ENCODE measurements at places on chromosomes 1 and 21. TPM values are rescaled to one million over a fixed set of nuclear protein-coding genes. Genes with fewer than 3 reads are reported as not detected.

- DNase-seq = no peak
These were observed 45.7 kb upstream of the POU3F1 start for GRCh38 chr1:38092256-38092655.

DNA sequence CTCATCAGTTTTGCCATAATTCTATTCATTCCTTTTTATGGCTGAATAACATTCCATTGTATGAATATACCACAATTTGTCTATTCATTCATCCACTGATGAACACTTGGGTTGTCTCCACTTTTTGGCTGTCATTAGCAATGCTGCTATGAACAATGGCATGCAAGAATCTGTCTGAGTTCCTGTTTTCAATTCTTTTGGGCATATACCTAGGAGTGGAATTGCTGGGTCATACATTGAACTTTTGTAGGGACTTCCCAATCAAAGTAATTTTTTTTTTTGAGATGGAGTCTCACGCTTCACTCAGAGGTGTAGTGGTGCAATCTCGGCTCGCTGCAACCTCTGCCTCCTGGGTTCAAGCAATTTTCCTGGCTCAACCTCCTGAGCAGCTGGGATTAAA is 34.9 kb downstream of the AADACL4 start:
- DNase-seq = no peak

DNA sequence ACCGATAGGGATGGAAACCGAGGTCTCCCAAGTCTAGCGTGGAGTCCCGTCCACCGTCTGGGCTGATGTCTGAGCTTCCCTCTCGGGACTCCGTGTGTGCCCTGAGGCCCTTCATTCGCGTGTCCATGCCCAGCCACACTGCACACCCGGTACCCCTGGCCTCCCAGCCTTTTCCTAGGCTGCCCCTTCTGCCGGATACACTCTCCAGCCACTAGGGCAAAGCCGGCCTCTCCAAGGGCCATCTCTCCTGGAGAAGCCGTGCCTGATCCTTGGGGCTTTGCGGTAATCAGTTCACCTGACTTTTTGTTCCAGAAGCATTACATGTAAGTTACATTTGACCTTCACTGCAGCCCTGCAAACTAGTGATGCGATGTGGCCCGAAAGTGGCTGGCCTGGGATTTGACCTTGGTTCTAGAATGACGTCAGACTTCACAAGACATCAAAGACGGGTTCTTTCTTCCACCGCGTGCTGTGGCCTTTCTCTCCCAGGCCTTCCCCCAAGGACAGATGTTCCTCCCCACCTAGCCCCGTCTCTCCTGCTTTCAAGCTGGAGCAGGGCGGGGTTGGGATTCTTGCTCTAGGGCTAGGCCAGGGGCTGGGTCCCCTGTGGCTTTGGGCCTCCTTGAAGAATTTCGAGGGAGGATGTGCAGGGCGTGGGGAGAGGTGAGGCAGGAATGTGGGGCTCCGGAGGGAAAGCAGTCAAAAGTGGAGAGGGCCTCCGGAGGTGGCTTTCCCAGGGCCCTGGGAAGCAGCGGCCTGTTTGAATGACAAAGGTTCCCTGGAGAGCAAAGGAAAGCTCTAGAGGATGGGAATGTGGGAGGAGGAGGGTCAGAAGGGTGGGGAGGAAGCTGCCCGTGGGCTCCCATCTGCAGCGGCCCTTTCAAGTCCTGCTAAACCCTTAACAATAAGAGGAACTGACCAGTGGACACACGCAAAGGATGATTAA is 49.7 kb upstream of the SLC2A1 start:
- peak; percentile 30 for DNase-seq

GRCh38 chr1:223225481-223225880 is 82.4 kb upstream of the TLR5 start:
- DNase-seq = no peak

GRCh38 chr1:1000357-1001056 is 610 bp upstream of the HES4 start:
- peak; percentile 84 for DNase-seq

- no peak for DNase-seq
These were observed 313.8 kb downstream of the MATN1 start for GRCh38 chr1:30409476-30410152.

DNA sequence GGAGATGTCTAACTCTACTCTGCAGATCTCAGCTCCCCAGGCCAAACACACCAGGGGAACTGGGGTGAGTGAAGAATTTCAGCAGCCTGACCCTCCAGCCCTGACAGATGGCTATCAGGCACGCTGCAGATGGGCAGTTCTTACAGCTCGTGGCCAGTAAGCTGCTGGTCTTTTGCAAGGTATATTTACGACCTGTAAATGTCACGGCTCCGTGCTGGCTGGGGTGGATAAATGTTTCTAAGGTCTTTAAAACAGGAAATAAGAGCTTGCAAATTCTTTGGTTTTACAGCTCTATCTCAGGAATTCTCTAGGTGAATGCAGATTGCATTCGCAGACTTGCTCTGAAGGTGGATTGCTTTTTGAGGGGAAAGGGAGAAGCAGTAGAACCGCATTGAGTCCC is 10.1 kb downstream of the DOP1B start:
- no peak for DNase-seq

DNA sequence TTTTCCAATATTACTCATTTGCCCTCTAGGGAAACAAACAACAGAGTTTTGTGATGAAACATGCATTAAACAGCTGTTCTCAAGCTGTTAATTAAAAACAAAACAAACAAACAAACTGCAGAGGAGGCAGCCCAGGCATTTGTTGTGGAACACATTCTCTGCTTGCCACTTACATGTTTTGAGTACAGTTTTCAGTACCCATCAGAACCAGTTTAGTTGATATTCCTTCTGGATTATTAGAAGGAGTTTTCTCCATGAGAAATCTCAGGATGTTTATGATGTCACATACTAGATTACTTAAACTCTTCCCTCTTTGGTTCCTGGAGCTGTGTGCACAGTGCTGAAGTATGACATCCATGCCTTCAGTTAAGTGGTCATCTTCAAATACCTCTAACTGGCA is at the start of gene OR2T6:
TSS of gene OR2T6 (plus strand) at position 301 of the 400 bp plus-strand sequence. CDS start 11,863 bp downstream, outside the sequence.
- DNase-seq = no peak

DNA sequence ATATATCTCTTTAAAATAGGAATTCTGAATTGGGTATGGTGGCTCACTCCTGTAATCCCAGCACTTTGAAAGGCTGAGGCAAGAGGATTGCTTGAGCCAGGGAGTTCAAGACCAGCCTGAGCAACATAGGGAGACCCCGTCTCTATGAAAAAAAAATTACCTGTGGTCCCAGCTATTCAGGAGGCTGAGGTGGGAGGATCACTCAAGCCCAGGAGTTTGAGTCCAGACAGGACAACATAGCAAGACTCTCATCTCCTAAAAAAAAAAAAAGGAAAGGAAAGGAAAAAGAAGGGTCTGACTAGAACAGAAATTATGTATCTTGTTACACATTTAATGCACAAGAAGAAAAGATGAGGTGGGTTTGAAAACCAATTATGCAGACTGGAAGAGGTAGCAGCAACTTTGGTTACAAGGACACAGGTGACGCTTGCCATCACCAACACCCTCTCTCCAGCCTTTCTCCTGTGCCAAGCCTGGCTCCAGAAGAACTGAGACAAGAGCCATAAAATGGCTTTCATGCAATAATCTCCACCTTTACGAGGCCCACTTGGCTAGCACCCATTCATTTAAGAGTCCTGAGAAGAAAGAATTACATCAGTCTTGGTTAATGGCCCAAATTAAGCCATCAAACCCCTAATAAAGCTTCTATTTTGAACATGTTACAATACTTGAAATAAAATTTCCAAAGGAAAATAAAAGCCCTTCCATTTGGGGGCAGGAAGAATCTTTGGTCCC is 4.8 kb upstream of the SELENBP1 start:
- no peak for DNase-seq

DNA sequence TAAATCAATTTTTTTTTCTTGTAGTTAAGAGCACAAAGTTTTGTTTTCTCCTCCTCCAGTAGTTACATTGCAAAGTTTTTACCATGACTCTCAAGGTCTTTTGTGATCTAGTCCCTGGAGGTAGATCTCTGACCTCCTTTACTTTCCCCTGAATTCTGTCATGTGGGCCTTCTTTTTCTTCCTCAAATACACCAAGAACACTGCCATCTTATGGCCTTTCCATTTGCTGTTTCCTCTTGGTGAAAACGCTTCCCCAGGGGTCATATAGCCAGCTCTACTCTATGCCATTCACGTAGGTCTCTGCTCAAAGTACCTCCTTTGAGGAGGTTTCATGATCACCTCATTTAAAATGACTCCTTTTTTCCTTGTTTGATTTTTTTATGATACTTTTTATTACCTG is 2.7 kb downstream of the DDX20 start:
- no peak for DNase-seq

GRCh38 chr1:32525053-32525452 is 14.2 kb upstream of the ZBTB8A start:
- no peak for DNase-seq

DNA sequence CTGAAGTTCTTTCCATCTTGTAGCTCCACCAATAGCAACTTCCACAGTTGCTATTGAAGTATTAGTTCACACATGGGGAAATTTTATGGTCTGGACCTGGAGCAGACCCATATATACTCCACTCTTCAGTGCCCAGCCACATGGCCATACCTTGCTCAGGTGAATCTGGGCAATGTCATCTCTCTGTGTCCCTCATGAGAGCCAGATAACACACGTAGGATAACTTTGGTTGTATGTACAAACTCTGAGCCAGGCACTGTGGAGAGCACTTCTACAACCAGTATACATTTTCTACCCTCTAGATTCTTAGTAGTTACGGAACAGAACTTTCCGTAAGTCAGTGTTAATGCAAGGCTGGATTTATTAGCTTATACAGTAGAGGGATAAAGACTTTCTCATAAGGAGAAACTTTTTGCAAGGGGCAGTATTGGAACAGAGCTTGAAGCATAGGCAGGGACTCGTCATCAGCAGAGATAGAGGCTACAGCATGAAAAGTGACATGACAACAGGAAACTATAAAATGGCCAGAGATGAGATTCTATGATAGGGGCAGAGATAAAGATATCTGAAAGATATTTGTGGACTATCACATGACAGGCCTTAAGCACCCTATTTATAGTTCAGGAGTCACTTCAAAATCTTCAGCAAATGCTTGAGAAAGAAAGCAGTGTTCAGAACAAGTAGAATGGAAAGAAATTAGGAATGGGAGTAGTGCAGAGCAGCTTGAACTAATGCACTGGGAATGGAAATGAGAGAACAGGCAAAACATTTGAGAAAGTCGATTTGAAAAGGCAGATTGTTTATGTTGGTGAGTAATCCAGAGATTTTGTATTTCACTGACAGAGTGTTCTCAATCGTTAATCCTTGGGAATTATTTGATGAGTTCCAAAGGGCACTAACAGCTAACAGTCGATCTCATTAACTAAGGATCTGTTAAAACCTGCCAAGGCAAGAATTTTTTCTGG is 481.8 kb downstream of the USP25 start:
- DNase-seq = no peak

GRCh38 chr1:53470155-53470554 is 11.0 kb downstream of the DMRTB1 start:
- peak; percentile 57 for DNase-seq

GRCh38 chr21:19700476-19700875 is 1296.9 kb upstream of the TMPRSS15 start:
- no peak for DNase-seq

- peak; percentile 68 for DNase-seq
These were observed at the start of gene TNFRSF1B for GRCh38 chr1:12166834-12167492. TSS of gene TNFRSF1B (plus strand) at chr1:12166991. CDS start at chr1:12167092, 101 bp downstream.

DNA sequence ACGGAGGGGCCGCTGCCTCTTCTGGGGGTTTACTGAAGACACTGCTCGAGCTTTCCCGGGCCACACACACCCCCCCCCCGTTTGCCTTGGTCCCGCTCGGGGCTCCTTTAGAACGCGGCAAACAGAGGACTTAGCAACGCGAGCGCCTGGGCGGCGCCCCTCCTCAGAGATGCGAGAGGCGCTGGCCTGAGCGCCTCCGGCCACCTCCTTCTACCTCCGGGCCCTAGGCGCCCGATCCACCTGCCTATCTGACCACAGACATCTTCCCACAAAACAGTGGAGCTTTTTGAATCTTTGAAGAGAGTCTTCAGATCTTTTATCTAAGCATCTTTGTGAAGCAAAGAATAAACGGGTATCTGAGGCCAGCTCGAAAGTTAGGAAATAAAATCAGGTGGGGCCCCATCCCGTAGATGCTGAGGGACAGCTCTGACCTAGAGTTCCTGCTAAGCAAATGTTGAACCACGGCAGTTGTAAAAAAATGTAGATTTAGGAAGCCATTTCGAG is 436 bp upstream of the TTLL7 start:
- peak; percentile 5 for DNase-seq

DNA sequence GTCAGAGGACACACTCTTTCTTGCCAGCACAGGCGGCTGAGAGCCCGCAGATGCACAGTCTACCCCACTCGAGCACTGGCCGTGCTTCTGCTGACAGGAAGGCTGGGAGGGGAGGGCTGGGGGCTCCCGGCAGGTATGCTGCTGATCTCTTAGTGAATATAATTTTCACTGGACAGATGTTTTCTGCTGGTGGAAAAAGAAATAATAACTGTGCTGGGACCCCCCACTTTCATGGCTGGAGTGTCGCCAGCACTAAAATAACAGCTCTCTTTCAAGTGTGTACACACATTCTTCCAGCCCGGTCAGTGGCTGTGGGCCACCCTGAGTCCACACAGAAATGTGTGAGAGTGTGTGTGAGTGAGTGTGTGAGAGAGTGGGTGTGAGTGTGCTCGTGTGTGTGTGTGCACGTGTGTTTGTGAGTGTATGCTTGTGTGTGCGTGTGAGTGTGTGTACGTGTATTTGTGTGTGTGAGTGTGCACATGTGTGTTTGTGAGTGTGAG is 167.7 kb upstream of the USP24 start:
- no peak for DNase-seq

DNA sequence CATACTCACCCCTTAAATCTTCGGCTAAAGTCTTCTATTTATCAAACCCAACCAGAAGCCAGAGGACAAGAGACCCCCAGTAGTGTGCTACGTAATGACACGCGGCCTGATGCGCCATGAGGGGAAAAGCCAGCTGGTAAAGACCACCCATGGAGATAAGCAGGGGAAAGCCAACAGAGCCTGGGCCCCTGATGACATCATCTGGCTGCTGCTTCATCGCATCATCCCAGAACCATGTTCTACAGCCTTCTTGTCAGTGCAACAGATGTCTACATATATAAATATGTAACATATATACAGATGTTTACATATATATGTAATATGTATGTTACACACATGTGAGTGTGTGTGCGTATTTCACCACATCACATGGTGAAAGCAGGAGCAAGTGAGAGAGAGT is 81.7 kb upstream of the VANGL1 start:
- DNase-seq = no peak

KCNJ10 gene
- total RNA-seq = not detected

GPR3 gene
- 0.51 TPM for total RNA-seq

UBE2U gene
- total RNA-seq = not detected

KRTAP19-3 gene
- total RNA-seq = not detected

NUDT4B gene
- 11.9 TPM for total RNA-seq

All from dermis microvascular lymphatic vessel endothelial cell (primary cell).